Frontal cortex (tissue), 4 donors: ENCODE measurements at places on chromosomes 6 and 20. TPM values are rescaled to one million over a fixed set of nuclear protein-coding genes. Genes with fewer than 3 reads are reported as not detected.

Gene TFAP2D
- total RNA-seq: 2.9 TPM

Gene DDO
- 0.41 TPM for total RNA-seq

Gene ZKSCAN3
- total RNA-seq: 7.3 TPM

Gene SLC17A1
- total RNA-seq: not detected

Gene HAO1
- total RNA-seq: under 0.01 TPM

Gene JPH2
- total RNA-seq: under 0.01 TPM

Gene NOTCH4
- total RNA-seq: 5.3 TPM

Gene PBX2
- total RNA-seq: 11.8 TPM

Gene NR2E1
- total RNA-seq: 6.1 TPM

Gene CPXM1
- 7.3 TPM for total RNA-seq

Gene ADTRP
- 1.6 TPM for total RNA-seq

Gene FOXF2
- 1.2 TPM for total RNA-seq

Gene NELFCD
- 45.7 TPM for total RNA-seq

Gene DLK2
- total RNA-seq: 8.6 TPM

Gene MROH8
- total RNA-seq: 5.3 TPM

Gene IL17A
- not detected for total RNA-seq

Gene SLC22A1
- total RNA-seq: not detected

Gene EDEM2
- total RNA-seq: 11.0 TPM

Gene SLC44A4
- total RNA-seq: not detected

Gene MYL9
- 0.41 TPM for total RNA-seq

Gene SLC35F1
- total RNA-seq: 97.0 TPM

Gene USP49
- total RNA-seq: 10.6 TPM

Gene COQ3
- total RNA-seq: 11.8 TPM

Gene EXOC2
- total RNA-seq: 61.6 TPM

Gene PLA2G7
- 1.6 TPM for total RNA-seq

Gene LPIN3
- 0.41 TPM for total RNA-seq

Gene FAM83C
- total RNA-seq: not detected

Gene TAAR5
- total RNA-seq: not detected

Gene SLC12A5
- total RNA-seq: 18.8 TPM

Gene LY6G6F
- not detected for total RNA-seq

Gene FITM2
- 9.8 TPM for total RNA-seq

Gene HLA-DMA
- 0.82 TPM for total RNA-seq

Gene BMP7
- 9.4 TPM for total RNA-seq

Gene ANKRD66
- not detected for total RNA-seq

Gene ZSCAN26
- 36.3 TPM for total RNA-seq

Gene HLA-DRA
- 2.0 TPM for total RNA-seq

Gene CDSN
- not detected for total RNA-seq

Gene C20orf202
- 0.41 TPM for total RNA-seq

Gene CST1
- total RNA-seq: not detected

Gene IL17F
- not detected for total RNA-seq

Gene TBXT
- not detected for total RNA-seq

Gene NHLRC1
- 2.9 TPM for total RNA-seq
